CD4-positive, alpha-beta memory T cell (primary cell): ENCODE measurements at places on chromosomes 16 and 17. TPM values are rescaled to one million over a fixed set of nuclear protein-coding genes. Genes with fewer than 3 reads are reported as not detected.

GRCh38 chr16:1640261-1640941 is 28.2 kb downstream of the CRAMP1 start:
- H3K4me3 ChIP-seq: no peak overlapping the region
- H3K27me3 ChIP-seq: no peaks in the 10 kb centered on the region
- no peaks in the 10 kb centered on the region for H3K4me1 ChIP-seq
- no peak overlapping the region for H3K27ac ChIP-seq
- no peak for DNase-seq

Gene TNP2
- total RNA-seq: not detected

Gene SLC16A6
- 7.4 TPM for total RNA-seq

DNA sequence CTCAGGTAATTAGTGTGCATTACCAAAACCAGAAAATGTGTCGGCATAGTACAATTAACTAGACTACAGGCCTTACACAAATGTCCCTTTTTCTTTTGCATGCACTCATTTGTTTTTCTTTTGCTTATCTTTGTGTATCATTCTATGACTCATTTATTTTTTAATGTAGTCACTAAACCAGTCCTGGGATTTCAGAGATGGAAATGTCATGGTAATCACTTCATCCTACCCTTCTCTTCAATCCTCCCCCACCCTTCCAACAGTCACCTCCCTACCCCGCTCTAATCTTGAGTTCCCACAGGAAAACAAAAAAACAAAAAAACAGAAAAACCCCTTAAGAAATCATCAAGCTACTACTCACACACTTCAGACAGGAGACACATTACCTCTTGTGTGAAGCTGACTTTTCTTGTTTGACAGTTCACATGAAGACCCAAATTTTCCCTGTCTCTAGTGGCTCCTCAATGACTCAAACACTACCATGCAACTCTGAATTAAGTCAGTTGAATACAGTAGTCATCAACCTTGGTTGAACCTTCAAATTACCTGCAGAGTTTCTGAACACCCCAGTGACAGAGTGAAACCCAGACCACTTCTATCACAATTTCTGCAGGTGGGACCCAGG is 242.4 kb upstream of the SALL1 start:
- DNase-seq: no peak
- no peak overlapping the region for H3K4me3 ChIP-seq
- H3K36me3 ChIP-seq: no peaks in the 10 kb centered on the region
- no peaks in the 10 kb centered on the region for H3K4me1 ChIP-seq
- H3K27me3 ChIP-seq: no peaks in the 10 kb centered on the region

DNA sequence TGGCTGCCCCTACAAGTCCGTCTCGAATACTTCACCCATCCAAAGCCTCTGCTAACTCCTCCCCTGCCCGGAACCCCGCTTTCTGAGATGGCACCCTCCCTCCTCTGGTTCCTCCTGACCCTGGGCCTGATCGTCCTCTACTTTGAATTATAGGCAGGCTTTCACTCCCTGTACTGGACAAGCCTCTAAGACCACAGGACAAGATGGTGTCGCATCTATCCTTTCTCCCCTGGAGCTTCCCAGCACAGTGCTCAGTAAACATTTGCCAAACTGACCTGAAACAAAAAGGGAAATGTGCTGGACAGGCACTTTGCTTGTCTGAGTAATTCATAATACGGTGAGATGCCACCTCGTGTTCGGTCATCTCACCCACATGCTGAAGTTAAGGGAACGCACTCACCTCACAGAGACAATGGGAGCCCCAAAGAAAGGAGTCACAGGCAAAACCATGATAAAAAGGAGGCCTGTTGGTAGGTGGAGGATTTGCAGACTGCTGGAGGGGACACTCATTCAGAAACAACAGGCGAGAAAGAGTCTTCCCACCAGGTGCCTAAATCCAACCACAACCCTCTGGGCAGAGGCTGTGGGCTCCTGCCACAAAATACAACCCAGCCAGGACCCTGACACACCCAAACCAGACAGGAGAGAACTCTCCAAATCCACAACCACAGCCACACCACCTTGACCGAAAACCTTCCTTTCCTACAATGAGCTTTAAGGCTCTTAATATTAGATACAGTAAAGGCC is 28.2 kb downstream of the SNN start:
- H3K36me3 ChIP-seq: peaks cover 50% of the 10 kb centered on the region
- H3K27ac ChIP-seq: no peak overlapping the region
- H3K4me3 ChIP-seq: no peak overlapping the region
- H3K4me1 ChIP-seq: peaks cover 26% of the 10 kb centered on the region
- no peak for DNase-seq
- H3K27me3 ChIP-seq: no peaks in the 10 kb centered on the region

Gene FOXK2
- 57.5 TPM for total RNA-seq

Gene BICDL2
- not detected for total RNA-seq

DNA sequence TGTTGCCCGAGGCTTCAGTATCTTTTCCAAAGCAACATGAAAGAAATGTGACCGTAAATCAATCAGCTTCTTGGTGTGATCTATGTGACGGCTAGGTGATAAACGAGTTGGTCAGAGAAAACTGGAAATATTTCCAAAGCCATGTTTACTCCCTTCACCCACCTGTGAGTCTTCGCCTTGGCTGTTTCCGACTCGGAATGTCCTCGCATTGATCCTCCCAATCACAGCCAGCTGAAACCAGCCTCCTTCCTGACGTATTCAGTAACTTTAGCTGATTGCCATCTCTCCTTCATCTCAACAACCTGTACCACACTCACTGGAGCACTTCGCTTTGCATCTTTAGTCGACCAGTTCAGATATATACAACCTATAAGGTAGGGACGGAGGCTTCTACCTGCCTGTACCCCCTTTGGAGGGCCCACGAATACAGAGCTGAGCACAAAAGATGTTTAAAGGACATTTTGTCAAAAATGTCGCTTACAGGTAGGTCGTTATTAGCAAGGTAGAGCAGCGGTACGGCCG is 705 bp downstream of the KRABD2 start:
- H3K27me3 ChIP-seq: no peaks in the 10 kb centered on the region
- H3K4me3 ChIP-seq: peak overlapping the region; percentile 86
- H3K4me1 ChIP-seq: peaks cover 37% of the 10 kb centered on the region
- no peak for DNase-seq

Gene GPR142
- total RNA-seq: not detected

DNA sequence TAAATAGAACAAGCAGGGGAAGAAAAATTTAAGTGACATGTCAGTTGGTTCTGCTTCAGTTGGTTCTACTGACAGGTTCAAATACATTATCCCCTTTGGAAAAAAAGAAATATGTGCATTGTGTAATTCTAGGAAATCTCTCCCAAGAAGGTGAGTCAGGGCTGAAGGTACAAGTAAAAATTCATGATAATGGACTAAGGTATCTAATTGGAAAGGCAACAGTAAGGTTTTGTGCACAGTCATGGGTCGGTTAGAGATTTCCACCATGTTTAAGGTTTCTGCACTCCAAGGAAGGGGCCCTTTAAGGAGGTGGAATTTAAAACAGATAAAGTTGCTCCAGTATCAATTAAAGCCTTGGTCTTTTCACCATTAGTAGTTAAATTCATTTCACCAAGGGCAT is 17.9 kb upstream of the B4GALNT2 start:
- no peak overlapping the region for H3K27ac ChIP-seq
- DNase-seq: no peak
- H3K4me1 ChIP-seq: no peaks in the 10 kb centered on the region
- H3K4me3 ChIP-seq: no peak overlapping the region
- no peaks in the 10 kb centered on the region for H3K36me3 ChIP-seq

Gene NME1
- total RNA-seq: 10.0 TPM

GRCh38 chr17:7294614-7295153 is at the start of gene YBX2:
Gene YBX2, minus strand, starts transcription at chr17:7294639. Its CDS starts 139 bp downstream, at chr17:7294500.
- H3K27ac ChIP-seq: no peak within 1 kb of the TSS
- peak; percentile 59 for DNase-seq
- H3K27me3 ChIP-seq: no peaks in the 10 kb centered on the region
- peaks cover 26% of the 10 kb centered on the region for H3K4me1 ChIP-seq
- no peaks in the 10 kb centered on the region for H3K36me3 ChIP-seq

- H3K4me1 ChIP-seq: no peaks in the 10 kb centered on the region
- no peaks in the 10 kb centered on the region for H3K27me3 ChIP-seq
- no peak overlapping the region for H3K27ac ChIP-seq
- no peak for DNase-seq
- no peaks in the 10 kb centered on the region for H3K36me3 ChIP-seq
Observed at GRCh38 chr16:12828206-12828605, 24.5 kb upstream of the CPPED1 start.

GRCh38 chr16:20216591-20217217 is 110.6 kb downstream of the GP2 start:
- no peak for DNase-seq
- H3K27ac ChIP-seq: no peak overlapping the region
- no peaks in the 10 kb centered on the region for H3K27me3 ChIP-seq
- H3K36me3 ChIP-seq: no peaks in the 10 kb centered on the region
- no peaks in the 10 kb centered on the region for H3K4me1 ChIP-seq

Gene SNX20
- 90.1 TPM for total RNA-seq

- H3K4me1 ChIP-seq: no peaks in the 10 kb centered on the region
- no peak for DNase-seq
- no peaks in the 10 kb centered on the region for H3K36me3 ChIP-seq
- H3K4me3 ChIP-seq: no peak overlapping the region
- H3K27me3 ChIP-seq: no peaks in the 10 kb centered on the region
- H3K27ac ChIP-seq: no peak overlapping the region
Observed at GRCh38 chr16:85202631-85203461, 90.6 kb upstream of the CIBAR2 start.

- no peaks in the 10 kb centered on the region for H3K36me3 ChIP-seq
- no peak overlapping the region for H3K4me3 ChIP-seq
- H3K27me3 ChIP-seq: no peaks in the 10 kb centered on the region
- no peaks in the 10 kb centered on the region for H3K4me1 ChIP-seq
- H3K27ac ChIP-seq: no peak overlapping the region
- DNase-seq: no peak
Observed at GRCh38 chr16:21265104-21265837, 12.8 kb downstream of the CRYM start.

GRCh38 chr17:34484193-34484733 is 95.1 kb upstream of the TMEM132E start:
- no peak overlapping the region for H3K4me3 ChIP-seq
- H3K27me3 ChIP-seq: no peaks in the 10 kb centered on the region
- H3K36me3 ChIP-seq: no peaks in the 10 kb centered on the region
- no peak overlapping the region for H3K27ac ChIP-seq

Gene CETP
- total RNA-seq: not detected

- H3K27me3 ChIP-seq: no peaks in the 10 kb centered on the region
- H3K27ac ChIP-seq: no peak overlapping the region
- DNase-seq: no peak
- no peak overlapping the region for H3K4me3 ChIP-seq
- no peaks in the 10 kb centered on the region for H3K36me3 ChIP-seq
Observed at GRCh38 chr17:58324409-58325288, 3.9 kb downstream of the TSPOAP1 start.

Gene PIMREG
- not detected for total RNA-seq

DNA sequence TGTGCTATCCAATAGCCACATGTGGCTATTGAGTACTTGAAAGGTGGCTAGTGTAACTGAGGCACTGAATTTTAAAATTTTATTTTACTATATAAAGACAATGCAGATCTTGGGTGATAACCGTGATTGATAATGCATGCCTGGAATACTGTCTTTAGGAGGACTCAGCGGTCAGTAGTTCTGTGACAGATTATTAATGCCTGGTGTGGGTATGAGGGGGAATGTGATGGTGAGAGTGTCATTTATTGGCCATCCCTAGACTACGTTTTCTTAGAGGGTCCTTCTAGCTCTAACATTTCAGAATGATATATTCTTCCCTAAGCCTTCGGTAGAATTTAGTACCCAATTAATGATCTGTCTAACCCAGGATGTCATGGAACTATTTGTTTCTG is 157.6 kb downstream of the CPPED1 start:
- H3K36me3 ChIP-seq: no peaks in the 10 kb centered on the region
- peaks cover 6% of the 10 kb centered on the region for H3K4me1 ChIP-seq
- H3K27ac ChIP-seq: no peak overlapping the region

DNA sequence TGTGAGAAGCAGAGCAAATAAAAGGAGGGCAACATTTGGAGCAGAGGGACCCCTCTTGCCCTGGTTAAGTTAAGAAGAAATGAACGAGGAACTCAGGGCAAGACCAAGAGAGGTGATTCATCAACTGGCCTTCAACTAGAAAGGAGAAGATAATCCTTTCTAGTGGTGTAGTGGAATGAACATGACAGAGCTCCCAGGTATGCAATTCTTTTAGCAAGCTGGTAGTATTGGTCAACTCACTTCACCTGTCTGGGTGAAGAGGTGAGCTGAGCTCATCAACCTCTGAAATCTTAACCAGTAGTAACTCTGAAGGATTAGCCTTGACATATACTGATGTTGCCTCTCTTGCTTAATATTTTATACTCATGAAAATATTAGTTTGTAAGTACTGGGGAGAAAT is 1024.7 kb upstream of the GOT2 start:
- no peaks in the 10 kb centered on the region for H3K27me3 ChIP-seq
- DNase-seq: no peak

GRCh38 chr16:11686713-11687380 is 18.6 kb downstream of the SNN start:
- H3K4me3 ChIP-seq: no peak overlapping the region
- H3K27ac ChIP-seq: no peak overlapping the region
- peaks cover 67% of the 10 kb centered on the region for H3K36me3 ChIP-seq
- DNase-seq: no peak

Gene GFAP
- not detected for total RNA-seq

DNA sequence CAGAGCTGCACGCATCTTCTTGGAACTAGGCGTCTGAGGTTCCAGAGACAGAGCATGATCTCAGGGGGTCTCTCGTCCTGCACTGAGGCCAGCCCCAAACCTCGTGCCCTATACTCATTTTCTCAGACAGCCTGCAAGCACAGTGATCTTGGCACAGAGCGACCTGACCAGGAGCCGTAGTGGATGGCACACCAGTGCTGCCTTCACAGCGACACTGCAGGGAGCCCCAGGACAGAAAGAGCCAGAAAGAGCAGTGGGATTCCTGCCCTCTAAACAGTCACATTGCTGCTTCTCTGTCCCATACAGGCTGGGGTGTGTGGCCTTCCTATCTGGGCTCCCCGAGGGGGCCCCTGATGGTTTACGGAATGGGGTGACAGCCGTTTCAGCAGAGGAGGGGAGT is 131.0 kb downstream of the RBFOX3 start:
- H3K27me3 ChIP-seq: no peaks in the 10 kb centered on the region
- no peaks in the 10 kb centered on the region for H3K4me1 ChIP-seq
- DNase-seq: no peak
- no peak overlapping the region for H3K4me3 ChIP-seq

Gene SYCE1L
- total RNA-seq: 12.5 TPM

Gene TBC1D28
- total RNA-seq: not detected
